ENCODE measurements at places on chromosomes 12 and 14. TPM values are rescaled to one million over a fixed set of nuclear protein-coding genes. Genes with fewer than 3 reads are reported as not detected.
A peak's percentile ranks its signal among the peaks of the same experiment; 100 is the strongest.

DNA sequence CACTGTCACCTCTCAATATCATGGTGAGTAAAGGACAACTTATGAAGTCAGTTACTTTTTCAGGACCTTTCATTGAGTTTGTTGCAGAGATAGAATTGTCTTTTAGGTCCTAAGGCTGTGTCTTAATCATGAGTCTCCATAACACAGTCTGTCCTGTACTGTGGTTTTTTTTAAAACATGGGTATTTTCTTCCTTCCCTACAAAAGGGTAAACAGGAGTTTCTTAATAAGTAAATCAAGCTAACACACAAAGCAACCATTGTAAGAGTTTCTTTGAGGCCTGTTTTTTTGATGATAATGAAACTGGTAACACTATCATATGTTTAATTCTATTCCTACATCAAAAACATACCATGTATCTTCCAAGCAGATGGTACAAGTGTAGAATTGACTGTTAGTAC, 101.4 kb downstream of the PLEKHA5 start:
- no peak for DNase-seq

Gene GPRC5D
- not detected for total RNA-seq

Gene TAS2R9
- not detected for total RNA-seq

- no peak for DNase-seq
These were observed 377.8 kb downstream of the KCNH5 start for GRCh38 chr14:62667421-62667914.

DNA sequence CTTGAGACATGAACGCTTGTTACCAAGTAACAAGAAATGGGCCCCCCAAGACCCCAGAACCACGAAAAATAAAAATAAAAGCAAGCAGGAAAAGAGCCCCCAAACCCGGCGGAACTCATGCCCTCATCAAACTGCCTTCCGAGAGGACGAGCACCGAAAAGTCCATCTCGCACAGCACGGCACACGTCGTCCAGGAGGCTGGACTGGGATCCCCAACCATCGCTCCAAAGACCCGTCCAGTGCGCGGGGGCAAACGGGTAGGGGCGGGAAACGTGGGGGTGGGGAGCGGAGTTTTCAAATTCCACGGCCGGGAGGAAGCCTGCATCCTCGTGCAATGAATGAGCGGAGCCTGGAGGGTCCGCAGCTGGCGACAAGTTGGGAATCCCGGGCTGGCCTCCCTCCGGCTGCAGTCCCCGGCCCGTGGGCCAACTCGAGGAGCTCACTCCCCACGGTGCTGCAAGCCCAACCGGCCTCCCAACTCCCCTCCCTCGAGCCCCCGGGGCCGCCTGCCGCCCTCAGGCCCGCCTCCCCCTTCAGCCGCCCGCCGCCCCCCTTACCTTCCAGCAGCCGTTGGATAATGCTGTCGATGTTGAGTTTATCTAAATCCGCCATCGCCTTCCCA, 484 bp downstream of the PPP1CC start:
- DNase-seq = no peak

DNA sequence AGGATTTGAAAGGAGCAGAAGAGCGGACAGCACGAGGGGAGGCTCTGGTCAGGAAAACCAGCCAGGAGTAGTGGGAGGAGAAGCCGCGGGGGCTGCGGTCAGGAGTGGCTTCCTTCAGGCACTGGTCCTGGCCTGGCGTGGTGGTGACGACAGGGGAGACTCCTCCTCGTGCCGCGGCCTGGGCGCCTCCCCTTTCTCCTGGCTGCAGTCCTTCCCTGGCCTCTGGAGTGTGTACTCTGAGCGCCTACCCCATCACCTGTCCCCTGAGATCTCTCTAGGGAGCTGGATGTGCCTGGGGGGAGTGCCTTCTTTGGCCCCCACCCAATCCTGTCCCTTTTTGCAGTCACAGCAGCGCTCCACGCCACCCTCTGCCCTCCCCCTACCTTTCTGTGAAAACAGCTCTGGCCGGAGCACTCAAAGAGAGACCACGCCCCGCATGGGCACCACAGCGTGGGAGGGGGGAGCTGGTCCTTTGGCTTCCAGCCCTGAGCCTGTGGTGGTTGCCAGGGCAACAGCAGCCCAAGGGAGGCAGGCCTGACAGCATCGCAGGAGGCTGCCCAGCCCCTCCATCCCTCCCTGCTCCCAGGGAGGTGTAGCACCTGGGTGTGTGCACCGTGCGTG, 125.9 kb downstream of the CALM1 start:
- DNase-seq = peak; percentile 74

DNA sequence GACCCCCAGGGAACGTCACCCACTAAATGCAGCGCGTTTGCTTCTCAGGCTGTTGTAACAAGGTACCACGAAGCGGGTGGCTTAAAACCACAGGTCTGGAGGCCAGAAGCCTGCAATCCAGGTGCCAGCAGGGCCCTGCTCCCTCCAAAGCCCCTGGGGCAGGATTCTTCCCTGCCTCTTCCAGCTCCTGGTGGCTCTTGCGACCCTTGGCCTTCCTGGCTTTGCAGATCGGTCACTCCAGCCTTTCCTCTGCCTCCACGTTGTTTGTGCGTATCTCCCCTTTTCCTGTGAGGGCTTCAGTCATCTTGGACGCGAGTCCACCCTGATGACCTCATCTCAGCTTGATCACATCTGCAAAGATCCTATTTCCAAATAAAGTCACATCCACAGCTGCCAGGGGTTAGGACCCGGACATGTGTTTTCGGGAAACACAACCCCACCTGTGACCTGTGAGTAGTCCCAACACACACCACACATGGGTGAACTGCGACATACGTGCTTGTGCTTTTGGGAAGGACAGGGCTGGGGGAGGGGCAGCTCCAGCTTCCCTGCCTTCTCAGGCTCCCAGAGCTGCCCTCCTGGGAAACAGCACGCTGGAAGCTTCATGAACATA, 114.5 kb upstream of the NCOR2 start:
- peak; percentile 84 for DNase-seq
